ENCODE measurements at places on chromosomes 11 and 22.
A peak's percentile ranks its signal among the peaks of the same experiment; 100 is the strongest.

DNA sequence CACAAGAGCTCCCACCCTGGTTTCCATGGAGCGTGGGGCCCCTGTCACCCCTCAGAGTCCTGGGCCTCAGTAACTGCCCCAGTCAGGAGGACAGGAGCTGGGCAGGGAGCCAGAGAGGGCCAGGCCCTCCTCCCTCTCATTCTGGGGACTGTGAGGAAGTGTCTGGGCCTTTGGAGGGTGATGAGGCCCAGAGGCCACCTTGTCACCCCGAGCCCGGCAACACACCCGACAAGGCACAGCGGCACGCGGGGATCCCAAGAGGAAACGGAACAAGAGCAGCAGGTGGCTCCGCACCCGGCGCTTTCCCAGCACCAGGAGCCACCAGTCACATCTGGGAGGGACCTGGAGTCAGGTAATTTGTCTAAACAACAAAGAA is 72.1 kb downstream of the CELSR1 start:
- no peak for DNase-seq

DNA sequence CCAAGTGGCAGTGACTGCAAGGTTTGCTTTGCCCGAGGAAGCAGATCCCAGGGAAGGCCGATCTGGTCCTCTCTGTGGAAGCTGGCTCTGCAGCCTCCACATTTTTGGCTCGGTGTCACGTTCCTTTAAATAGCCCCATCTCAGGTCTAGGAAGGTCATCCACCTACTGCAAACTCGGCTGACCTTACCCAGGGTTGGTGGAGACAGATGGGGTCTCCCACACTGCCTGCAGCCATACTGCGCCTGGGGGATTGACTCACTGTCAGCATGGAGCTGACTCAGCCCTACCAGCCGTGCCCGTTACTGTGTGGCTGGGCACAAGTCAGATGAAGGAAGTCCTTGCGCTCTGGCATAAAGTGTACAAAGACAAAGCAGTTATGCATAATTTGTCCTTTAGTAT is 16.9 kb downstream of the CDPF1 start:
- peak; percentile 35 for DNase-seq

GRCh38 chr11:83427943-83428342 is 141.8 kb upstream of the CCDC90B start:
- DNase-seq: no peak

GRCh38 chr22:23107487-23108248 is 34.1 kb downstream of the RSPH14 start:
- no peak for DNase-seq

DNA sequence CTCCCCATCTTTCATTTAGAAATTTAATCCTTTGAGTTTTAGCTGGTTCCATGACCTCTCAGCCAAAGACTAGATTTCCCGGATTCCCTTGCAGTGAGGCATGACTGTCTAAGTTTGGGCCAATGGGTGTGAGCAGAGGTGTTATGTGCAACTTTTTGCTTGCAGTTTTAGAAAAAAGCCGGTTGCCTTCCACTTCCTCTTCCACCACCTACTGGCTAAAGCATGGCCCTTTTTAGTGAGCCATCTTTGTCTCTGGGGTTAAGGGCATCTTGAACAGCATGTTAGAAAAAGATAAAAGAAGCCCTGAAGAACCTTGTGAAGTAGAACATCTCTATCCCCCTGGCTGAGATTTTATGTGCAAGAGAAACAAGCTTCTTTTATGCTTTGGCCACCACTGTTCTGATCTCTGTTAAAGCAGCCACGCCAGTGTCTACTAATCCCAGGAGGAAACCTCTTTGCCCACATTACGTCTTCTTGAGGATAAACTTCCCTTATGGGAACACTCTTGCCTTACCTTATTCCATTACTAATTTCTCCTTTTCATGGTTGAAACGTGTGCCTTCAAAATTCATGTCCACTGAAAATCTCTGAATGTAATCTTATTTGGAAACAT is 279.9 kb downstream of the TENM4 start:
- DNase-seq: no peak

DNA sequence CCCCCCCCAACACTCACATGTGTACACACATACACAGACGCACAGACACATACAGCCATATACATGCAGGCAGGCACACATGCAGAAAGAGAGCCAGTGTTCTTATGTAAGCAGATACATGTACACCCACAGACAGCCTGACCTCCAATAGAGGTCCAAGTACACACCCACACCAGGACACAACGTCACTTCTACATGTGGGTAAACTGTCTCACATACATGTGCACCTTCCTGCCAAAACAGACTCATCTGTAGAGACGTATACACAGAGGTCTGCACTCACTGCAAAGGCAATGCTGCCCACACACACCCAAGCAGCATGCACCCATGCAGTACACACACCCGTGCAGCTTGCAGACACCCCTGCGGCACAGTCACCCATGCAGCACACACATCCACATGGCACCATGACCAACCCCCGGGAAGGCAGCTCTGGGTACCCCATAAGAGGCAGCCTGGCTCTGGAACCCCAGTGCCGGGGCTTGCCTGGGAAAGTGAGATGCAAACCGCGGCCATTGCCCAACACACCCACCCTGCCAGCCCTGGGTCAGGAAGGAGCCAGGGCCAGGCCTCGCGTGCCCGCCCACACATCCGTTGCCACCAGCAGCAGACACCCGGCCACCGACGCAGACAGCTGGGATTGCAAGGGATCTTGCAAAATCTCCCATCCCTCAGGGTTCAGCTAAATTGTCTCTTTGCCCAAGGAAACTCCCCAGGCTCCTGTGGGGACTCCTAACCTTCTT is 10.1 kb downstream of the CASTOR1 start:
- DNase-seq: peak; percentile 60

- no peak for DNase-seq
Observed at GRCh38 chr11:134574947-134575346, 162.9 kb upstream of the B3GAT1 start.

DNA sequence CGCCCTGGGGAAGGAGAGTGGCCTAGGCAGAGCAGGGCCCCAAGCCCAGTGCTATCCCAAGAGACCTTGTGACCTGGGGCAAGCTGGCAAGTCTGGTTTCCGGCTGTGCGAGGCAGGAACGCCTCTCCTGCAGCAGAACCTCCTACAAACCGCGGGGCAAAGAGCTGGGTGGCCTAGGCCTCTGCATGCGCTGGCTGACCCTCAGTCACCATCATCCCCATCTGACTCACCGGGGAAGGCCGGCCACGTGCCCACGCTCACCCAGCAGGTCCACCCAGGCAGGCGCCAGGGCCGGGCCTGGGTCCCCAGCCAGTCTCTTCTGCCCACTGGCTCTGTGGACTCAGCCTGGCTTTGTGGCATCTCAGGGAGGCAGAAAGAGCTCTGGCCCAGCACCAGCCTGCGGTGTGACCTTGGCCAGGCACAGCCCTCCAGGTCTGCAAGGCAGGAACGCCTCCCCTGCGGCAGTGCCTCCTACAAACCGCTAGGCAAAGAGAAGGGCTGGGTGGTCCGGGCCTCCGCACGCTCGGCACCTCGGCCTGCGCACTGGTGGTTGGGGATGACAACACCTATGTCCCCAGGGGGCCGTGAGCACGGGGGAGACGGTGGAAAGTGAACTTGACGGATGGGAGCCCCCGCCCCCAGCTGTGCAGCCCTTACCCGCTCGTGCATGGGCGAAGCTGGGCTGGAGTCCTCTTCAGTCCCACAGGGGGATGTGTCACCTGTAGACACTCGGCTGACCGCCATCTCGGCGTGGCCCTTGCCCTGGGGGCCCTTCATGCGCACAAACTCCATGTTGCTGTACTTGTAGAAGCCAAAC is 38.2 kb downstream of the KIAA0930 start:
- DNase-seq: no peak

DNA sequence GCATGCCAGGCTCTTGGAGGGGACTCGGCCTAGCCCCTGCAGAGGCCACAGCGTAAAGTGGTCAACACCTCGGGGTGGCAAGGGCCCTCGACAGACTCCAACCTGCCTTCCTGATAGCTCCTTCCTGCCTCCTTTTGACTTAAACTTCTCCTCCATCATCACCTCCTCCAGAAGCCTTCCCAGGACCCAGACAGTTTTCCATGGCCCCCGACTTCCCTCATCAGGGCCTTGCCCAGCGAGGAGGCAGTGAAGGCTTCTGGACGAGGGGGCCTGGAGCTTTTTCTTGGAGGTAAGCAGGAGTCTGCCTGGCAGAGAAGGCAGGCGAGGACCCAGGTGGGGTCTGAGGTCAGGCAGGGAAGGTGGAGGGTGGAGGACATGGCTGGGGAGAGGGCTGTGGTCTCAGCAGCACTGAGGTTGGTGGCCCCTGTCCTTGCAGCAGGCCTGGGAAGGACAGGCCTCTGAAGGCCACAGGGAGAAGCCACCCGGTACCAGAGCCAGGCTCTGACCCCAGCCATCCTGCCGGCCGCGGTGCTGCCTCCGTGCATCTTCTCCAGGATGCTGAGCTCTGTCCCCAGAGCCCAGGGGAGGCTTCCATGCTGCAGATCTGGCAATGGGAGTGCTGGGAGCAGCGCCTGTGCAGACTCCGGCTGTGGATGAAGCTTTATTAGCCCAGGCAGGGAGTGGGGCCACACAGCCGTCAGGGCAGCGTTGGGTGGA is 81.4 kb downstream of the WNT7B start:
- DNase-seq: no peak

GRCh38 chr22:44153710-44154109 is 27.0 kb upstream of the PARVG start:
- DNase-seq: no peak

DNA sequence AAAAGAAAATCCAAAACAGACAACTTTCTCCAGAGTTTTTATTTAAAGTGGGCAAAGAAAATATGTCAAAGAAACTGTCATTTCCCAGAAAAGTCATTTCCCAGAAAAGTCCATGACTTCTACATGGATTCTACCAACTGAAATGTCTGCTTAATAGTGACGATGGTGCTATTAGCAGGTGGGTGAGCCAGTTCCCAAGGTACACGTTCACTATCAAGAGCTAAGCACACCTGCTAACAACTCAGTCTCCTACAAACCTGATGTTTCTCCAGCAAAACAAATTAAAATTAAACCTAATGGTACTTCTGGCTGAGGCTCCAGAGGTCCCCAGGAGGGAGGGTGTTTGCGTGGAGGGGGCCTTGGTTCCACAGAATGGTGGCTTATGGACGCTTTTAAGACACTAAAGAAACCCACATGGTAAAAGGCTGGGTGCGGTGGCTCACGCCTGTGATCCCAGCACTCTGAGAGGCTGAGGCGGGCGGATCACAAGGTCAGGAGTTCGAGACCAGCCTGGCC is 26.8 kb downstream of the POU2AF1 start:
- DNase-seq: no peak

- no peak for DNase-seq
Observed at GRCh38 chr22:41893591-41894375, 21.1 kb downstream of the SHISA8 start.

DNA sequence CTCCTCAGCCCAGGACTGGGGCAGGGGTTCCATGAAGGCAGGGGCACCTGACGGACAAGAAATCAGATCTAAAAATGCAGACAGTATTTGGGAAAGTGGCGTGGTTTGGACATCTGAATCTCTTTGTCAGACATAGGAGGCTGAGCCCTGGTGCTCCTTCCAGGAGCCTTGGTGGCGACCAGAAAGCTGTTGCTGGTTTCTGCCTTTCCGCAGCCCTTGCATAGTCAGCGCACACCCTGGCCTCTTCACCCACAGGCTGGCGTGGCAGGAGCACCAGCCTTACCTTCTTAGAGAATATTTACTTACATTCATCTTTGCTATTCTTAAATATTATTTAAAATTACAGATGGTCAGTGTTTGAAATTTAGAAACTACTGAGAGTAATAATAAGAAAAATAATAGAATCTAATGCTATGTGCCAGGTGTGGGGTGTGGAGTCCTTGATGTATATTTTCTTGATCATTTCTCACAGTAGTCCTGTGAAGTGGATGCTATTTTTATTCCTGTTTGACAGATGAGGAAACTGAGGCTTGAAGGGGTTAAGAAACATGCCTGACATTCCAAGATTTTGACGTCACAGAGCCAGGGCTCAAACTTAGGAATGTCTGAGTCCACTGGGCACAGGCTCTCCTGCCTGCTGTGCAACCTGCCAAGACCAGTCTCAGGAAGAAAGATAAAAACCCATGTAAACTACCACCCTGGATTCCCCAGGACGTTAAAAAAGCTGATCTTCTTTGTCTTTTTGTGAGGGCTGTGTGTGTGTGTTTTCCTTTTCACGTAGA is 51.6 kb downstream of the TBC1D22A start:
- DNase-seq: no peak

DNA sequence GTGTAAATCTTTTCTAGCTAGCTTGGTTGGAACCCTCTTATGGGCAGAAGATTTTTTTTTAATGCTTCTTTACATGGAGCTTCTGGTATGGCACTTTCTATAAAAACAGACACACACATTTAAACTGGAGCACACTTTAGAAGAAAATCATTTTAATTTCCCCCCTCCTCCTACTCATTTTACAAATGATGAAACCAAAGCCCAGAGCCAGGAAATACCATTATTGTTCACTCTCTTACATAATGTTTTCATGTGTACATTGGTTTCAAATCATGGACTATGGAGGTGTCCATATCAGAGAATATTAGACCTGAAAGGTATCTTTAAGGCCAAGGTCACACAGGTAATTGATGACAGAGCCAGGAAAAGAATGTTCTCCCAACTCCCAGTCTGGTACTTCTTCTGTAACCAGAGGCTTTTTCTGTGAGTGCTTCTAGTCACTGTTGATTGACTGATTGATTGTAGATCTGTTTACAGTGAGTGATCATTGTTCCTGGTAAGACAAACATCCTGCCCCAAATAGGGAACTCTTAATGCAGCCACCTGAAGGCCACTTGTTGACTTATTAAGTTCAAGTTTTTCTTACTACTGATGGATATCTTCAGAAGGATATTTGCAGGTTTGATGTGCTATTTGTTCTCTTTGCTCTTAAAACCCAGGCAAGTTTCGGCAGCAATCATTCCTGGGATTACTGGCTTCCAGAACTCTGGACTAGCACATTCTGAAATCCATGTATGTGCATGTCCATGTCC is 26.8 kb upstream of the ME3 start:
- DNase-seq: no peak

DNA sequence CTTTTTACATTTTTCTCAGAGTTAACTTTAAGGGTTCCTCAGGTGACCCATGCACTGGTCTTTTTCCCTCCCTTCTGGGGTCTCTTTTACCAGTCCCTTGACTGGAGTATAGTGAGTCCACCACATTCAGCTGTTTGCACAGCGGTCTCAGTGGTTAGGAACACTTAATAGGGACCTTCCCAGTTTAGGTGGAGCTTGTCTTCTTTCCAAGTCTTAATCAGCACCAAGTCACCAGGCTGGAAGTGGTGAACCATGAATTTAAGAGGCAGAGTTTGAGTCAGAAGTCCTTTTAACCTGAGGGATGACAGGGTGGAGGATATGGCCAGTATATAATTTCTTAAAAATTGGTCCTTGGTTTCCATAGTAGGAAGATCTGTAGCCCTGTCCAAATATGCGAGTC is 349.7 kb upstream of the MPPED2 start:
- no peak for DNase-seq

GRCh38 chr22:24379536-24379935 is 47.9 kb upstream of the ADORA2A start:
- DNase-seq: no peak

DNA sequence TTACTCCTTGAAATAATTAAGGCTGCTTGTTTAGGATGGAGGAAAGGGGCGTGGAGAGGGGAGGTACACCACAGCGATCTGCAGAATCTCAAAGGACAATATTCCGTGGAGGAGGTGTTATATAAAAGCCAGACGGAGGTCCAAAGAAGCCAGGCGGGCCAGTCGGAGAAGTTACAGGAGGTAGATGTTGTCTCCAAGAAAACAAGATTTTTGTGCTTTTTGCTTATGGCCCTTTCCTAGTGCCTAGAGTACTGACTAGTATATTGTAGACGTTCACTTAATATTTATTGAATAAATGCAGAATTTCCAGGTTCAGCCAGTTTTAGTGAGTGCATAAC is 761 bp downstream of the ZDHHC13 start:
- DNase-seq: no peak

- no peak for DNase-seq
Observed at GRCh38 chr11:76609736-76610370, 60.7 kb downstream of the LRRC32 start.

GRCh38 chr11:83648610-83649527 is 362.7 kb upstream of the CCDC90B start:
- DNase-seq: no peak

Data from CD4-positive, alpha-beta T cell treated with Interleukin-1 beta for 1 hour (primary cell).